ENCODE measurements at places on chromosomes 12 and 14. TPM values are rescaled to one million over a fixed set of nuclear protein-coding genes. Genes with fewer than 3 reads are reported as not detected.

Gene CCDC177
- not detected for total RNA-seq

Gene KRT75
- not detected for total RNA-seq

Gene KLHL33
- total RNA-seq: 0.34 TPM

Gene AMHR2
- not detected for total RNA-seq

Gene TAS2R50
- 0.20 TPM for total RNA-seq

Gene NANOG
- not detected for total RNA-seq
